NCI-H524 treated with DMSO at 0.1 percent for 48 hours (cell line): ENCODE measurements at places on chromosomes 7 and 10.
A peak's percentile ranks its signal among the peaks of the same experiment; 100 is the strongest.

- DNase-seq = no peak
These were observed 30.3 kb downstream of the ADCYAP1R1 start for GRCh38 chr7:31082447-31082846.

GRCh38 chr10:11532306-11532705 lies 79.1 kb downstream of the USP6NL start:
- DNase-seq = no peak

GRCh38 chr10:33674986-33675599 lies 340.6 kb upstream of the NRP1 start:
- DNase-seq = no peak

DNA sequence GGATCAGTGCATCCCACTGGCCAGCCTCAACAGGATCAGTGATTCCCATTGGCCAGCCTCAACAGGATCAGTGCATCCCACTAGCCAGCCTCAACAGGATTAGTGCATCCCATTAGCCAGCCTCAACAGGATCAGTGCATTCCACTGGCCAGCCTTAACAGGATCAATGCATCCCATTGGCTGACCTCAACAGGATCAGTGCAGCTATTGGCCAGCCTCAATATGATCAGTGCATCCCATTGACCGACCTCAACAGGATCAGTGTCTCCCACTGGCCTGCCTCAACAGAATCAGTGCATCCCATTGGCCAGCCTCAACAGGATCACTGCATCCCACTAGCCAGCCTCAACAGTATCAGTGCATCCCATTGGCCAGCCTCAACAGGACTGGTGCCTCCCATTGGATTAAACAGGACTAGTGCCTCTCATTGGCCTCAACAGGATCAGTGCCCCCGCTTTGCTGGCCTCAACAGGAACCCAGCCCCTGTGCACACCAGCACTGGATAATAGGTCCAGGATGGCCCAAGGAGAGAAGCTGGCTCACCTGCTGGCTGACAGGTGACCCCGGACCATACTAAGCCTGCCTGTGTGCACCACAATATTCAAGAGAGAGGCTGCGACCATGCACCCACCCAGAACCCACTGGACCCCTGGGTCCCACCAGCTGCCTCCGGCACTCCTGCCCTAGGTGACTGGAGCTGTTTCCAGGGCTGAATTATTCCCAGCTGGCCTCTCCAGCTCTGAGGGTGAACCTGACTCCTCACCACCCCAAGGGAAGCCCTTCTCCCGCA lies 59.9 kb downstream of the PDGFA start:
- DNase-seq = no peak

DNA sequence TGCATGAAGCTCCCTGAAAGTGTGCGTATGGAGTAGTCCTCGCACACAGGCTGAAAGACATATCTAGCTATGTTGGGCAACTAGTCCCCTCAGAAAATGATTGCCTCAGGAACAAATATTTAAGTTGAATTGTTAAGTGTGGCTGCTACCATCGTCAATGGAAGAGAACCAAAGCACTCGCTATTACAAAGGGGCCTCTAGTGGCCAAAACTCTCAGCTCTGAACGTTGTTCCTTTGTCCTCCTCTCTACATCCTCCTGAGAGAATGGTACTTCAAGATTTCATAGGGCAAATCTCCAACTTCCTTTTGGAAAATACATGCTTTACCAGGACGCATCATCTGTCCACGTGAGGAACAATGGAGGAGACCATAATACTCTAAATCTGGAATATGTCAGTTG lies 209.9 kb downstream of the NRG3 start:
- DNase-seq = no peak

DNA sequence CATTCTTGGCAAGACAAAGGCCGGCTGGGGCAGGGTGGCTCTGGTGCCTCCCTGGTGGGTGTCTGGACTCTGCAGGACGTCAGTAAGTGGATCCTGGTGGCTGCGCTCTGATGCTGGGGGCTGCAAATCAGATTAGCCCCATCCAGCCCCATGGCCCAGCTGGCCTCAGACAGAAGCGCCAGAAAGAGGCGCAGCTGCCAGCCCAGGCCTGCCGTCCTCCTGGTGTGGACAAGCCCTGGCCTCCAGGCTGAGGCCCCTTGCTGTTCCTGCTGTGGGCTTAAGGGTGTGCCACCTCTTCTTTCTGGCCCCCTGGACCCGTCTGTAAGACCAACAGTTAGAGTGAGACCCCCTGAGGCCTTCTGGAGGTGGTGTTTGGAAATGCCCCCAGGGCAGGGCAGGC lies 5.9 kb upstream of the LFNG start:
- DNase-seq = peak; percentile 58

DNA sequence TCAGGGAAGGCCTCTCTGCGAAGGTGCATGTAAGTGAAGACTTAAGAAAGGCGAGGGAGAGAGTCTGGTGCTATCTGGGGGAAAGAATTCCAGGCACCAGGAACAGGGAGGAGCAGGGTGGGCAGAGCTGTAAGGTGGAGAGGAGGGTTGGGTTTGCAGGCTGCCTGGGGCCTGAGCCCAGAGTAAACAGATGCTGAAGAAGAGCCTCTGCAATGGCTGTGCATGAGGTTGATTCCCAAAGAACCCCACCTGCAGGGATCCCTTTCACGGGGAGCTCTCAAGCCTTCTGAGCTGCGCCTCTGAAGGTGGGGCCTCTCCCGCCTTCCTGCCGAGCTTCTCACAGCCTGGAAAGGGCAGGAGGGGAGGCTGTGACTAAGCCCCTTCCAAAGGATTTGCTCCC lies 115.1 kb downstream of the RNF216 start:
- no peak for DNase-seq

DNA sequence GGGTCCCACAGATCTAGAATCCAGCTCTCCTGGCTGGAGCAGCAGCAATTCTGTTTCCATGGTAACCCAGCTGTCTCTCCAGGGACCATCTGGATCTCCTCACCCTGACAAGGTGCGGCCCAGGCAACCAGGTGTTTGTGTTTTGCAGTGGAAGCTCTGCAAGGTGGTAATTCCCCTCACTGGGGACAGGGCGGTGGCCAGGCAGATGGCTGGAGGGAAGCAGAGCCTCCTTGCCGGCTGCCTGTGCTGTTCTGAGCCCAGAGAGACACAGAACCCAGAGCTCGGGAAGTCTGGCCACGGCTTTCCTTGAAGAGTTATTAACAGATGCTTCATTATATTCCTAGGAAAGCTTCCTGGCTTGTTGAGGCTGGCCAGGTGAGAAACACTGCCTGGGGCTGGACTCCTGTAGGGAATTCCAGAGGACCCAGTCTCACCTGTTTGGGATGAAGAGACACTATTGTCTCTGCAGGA lies 118.2 kb upstream of the PPIF start:
- DNase-seq = peak; percentile 70

GRCh38 chr10:122140461-122140902 lies 130.6 kb upstream of the BTBD16 start:
- DNase-seq = no peak

DNA sequence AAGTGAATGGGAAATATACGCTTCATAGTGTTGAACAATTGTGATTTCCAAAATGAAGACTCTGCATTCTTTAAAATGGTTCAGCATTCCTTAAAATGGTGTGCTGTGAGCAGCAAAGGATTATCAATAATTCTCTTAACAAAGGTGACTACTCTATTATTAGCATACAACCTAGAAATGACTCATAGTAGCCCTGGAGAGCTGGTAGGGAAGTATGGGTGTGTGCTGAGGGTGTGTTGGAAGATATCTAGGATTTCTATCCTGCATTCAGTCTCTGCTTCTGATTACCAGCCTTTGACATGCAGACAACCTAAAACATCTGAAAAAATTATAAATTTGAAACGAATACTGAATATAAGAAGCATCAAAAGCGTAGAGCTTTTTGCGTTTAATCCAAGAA lies 72.5 kb downstream of the SEMA3D start:
- DNase-seq = no peak

GRCh38 chr7:26863518-26864308 lies 677 bp downstream of the SKAP2 start:
- DNase-seq = no peak

DNA sequence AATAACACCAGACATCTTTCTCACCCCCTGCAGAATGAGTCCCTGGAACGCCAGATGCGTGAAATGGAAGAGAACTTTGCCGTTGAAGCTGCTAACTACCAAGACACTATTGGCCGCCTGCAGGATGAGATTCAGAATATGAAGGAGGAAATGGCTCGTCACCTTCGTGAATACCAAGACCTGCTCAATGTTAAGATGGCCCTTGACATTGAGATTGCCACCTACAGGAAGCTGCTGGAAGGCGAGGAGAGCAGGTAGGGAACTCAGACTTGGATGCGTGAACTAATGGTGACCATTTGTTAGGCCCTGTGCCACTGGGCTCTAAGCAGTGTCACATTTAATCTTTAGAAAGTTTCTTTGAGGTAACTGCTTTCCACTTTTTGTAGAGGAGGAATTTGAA lies 7.1 kb downstream of the VIM start:
- DNase-seq = no peak

DNA sequence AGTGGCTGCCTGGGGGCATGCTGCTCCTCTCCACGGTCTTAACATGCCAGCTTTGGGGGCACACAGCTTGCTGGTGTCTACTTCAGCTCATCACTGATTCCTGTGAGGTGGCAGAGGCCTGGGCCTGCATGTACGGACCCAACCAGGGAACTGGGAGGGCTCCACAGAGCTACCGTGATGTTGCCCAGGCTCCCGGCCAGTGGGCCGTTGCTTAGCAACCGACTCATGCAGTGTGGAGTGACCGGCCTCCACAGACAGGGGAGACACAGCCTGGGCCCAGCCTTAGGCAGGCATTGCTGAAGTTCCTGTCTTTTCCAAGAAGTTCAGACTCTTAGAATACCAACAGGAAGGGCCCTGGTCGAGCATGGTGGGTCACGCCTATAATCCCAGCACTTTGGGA lies 25.8 kb upstream of the SH2B2 start:
- no peak for DNase-seq

GRCh38 chr10:71337219-71337701 lies 18.2 kb downstream of the SLC29A3 start:
- DNase-seq = no peak

DNA sequence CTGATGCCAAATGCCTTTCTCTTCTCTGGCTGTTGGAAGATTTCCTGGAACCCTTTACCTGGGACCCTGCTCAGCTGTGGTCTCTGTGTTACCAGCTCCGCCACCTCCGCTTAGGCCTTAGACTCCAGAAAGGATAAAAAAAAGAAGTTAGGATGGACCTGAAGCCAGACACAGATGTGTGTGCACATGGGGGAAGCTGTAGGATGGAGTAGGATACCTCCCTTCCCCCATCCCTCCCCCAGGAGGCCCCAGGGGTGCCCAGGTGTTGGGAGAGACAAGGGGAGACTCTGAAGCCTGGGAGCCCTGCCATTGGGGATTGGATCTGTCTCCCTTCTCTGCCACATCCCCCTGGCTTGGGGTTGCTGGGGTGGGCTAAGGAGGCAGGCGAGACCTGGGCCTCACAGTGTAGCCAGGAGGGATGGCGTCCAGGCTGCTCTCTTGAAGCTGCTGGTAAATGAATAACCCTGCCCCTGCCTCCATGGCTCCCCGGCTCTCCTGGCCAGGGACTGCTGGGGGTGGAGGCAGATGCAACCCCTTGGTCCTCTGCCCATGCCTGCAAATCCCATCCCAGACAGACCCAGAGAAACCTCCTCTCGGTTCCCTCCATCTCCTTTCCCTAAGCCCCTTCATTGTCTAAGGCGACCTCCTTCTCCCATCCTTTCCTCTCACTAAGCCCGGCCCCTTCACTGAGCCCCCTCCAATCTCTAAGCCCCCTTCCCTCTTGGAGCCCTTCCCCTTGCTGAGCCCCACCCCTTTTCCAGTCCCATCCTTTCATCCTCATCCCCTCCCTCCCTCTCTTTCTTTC lies 8.0 kb downstream of the CLDN3 start:
- no peak for DNase-seq

DNA sequence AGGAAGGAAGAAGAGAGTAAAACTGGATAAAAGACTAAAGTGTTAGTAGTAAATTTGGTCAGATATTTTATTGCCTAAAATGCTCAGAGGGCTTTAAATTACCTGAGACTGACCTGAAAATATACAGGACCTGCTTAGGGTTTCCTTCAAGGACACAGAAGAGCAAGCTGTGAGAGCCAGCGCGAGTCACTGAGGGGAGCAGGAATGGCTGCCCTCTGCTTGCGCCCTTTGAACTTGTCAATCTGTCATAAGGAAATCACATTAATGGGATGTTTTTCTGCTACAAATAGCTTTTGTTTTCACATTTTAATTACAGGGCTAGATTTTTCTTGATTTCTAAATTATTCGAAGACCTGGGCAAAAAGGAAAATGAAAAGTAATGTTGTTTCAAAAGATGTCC lies 26.9 kb downstream of the DNAJB9 start:
- no peak for DNase-seq

- DNase-seq = no peak
These were observed 628.7 kb upstream of the SEMA3D start for GRCh38 chr7:85815526-85815925.

DNA sequence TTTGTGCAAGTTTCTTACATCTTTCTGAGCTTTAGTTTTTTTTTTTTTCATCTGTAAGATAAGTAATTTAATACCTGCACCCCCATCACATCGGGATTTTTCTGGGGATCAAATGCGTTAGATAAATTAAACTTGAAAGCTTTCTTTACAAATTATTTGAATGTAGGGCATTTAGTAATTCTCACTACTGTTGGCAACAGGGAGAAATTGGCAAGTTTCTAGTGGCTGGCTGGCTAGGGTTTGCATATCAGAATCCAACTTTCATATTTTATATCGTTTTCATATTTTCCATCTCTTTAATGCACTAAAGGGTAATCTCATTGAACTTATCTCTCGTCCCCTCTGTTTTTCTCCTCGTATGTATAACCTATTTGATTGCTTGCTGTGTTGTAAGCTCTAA lies 412.9 kb downstream of the GALNT17 start:
- DNase-seq = no peak

DNA sequence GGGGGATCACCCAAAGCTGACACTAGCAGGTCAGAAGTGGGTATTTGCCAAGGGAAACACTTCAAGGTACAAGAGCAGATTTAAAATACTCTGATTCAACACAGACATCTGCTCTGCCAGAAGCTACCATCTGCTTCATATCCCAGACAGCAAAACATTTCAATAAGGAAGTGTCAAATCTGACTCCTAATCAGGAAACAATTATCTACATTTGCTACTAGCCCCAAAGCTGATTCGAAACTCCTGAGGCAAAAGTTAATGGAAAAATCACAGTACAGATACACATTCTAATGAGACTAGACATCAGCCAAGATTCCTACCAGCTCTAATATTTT lies 48.9 kb downstream of the PARD3 start:
- peak; percentile 28 for DNase-seq

GRCh38 chr10:103513380-103514060 lies 20.0 kb downstream of the NEURL1 start:
- no peak for DNase-seq

DNA sequence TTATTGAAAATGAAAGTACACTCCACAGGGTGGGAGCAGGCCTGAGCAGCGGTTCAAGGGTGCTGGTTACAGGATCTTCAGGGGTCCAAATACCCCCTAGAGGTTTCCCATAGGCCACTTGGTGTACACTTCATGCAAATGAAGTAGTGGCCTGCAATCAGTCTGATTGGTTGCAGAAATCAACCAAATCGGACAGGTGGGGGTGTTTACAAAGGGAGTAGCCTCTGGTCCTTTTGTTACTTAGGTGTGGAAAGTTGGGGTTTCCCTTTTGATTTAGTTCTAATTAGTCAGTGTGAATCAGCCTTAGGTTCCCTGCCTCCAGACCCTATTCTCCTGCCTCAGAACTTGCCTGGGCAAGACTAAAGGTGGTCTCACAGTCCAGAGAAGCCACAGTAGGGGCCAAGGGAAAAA lies 49.6 kb downstream of the SYPL1 start:
- no peak for DNase-seq

GRCh38 chr7:135147341-135147898 lies 452 bp upstream of the TMEM140 start:
- no peak for DNase-seq

GRCh38 chr7:1452205-1452604 lies 7.1 kb downstream of the MICALL2 start:
- DNase-seq = no peak

GRCh38 chr7:151082141-151083070 lies 887 bp downstream of the TMUB1 start:
- DNase-seq = no peak
